ENCODE measurements at places on chromosomes 5 and 9.

DNA sequence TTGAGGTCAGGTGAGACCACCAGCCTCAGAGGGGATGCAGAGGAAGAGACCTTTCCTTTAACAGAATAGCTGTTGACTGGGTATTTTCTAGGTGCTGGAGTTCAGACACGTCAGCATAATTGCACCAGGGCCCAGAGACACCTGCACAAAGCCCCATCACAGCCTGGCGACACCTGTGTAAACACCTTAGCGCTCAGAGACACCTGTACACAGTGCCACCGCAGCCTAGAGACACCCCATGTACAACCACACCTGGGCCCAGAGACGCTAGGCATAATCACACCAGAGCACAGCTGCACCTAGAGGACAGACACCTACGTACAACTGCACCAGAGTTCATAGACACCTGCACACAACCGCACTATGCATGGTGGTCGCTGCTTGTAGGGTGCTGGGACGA is 1.0 kb downstream of the TRIP13 start:
- no peak for DNase-seq

DNA sequence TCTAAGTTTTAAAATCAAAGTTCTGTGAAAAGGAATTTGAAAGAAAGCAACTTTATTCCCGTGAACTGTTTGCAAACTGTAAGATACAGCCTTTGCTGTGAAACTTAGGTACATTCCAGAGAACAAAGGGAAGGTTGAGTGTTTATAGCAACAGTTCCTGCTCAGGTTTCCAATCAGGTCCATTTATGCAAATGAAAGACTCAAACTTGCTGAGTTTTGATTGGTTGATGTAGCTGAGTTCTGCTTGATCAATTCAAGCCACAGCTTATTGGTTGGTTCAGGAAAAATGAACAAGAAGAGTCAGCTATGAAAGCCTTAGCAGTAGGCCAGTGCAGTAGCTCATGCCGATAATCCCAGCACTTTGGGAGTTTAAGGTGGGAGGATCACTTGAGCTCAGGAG is 37.9 kb downstream of the SLC27A6 start:
- no peak for DNase-seq

GRCh38 chr5:130151239-130151638 is 247.0 kb downstream of the CHSY3 start:
- DNase-seq = no peak

GRCh38 chr9:3810231-3810630 is 284.4 kb upstream of the RFX3 start:
- no peak for DNase-seq

- DNase-seq = no peak
Observed at GRCh38 chr9:20507431-20507830, 114.9 kb downstream of the MLLT3 start.

- no peak for DNase-seq
Observed at GRCh38 chr5:44402084-44402483, 12.9 kb upstream of the FGF10 start.

DNA sequence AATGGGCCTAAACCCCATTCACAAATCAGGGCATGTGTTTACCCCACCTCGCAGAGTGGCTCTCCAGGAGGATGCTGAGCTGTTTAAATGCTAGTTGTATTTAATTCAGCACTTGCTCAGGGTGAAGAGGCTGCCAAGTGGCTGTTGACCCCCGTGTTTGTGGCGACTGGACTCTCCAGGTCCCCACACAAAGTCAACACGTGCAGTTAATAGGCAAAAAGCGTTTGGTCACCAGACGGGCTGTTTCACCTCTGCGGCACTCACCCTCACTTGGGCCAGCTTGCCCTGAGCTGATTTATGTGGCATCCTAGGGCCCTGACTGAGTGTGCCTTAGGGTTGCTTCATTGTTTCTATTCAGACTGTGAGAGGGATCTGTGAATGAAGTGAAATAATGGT is 152.3 kb downstream of the GAS1 start:
- no peak for DNase-seq

DNA sequence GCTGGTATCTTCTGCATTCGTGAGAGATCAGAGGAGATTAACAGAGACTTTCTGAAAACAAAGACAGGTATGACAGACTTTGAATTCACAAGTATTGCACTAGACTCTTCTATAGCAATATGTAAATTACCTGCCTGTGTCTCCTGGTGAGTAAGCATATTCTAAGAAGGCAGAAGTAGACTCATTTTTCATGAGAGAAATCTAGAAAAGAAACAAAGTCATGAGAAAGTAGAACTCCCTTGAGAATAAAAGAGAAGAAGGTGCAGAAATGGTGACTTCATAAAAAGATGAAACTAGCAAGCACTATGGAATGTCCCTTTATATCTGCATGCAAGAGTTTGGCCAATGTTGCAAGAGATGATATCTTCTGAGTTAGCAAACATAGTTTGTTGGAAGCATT is 419.8 kb downstream of the DMRT2 start:
- DNase-seq = no peak

DNA sequence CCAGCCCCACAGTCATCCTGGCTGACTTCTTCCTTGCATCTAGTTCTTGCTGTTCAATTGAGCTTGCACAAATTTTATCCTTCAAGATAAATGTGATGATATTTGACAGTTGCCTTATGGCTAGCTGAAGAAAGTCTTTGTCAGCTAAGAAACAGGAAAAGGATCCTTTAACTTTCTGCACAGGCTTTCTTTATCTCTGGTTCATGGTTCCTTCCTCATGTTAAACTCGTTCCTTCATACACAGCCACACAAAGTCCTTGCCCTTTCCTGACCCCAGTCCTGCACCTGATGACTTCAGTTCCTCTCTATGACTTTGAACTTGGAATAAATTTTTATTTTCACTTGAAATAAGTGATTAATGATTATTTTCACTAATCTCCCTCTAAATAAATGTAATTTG is 132.5 kb upstream of the PRSS3 start:
- DNase-seq = no peak

- DNase-seq = peak; percentile 5
Observed at GRCh38 chr5:141757402-141757801, 75.4 kb upstream of the ARAP3 start.

DNA sequence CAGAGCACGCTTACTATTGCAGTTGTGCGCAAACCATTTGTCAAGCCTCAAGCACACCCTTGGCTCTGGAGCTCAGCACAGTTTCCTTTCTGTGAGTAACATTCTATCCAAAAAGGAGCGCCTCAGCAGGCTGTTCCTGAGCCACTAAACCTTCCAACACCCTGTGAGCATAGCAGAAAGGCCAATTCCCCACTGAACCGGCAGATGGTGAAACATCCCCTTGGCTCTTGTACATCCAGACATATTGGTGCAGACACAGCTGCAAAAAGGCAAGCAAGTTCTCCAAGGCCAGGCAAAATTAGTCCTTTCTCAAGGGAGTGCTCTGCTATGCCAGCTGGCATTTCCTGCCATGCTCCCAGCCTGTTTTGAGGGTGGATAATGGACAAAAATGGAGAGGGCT is 44.1 kb upstream of the CEMIP2 start:
- DNase-seq = no peak

GRCh38 chr5:137856916-137857862 is 10.5 kb upstream of the MYOT start:
- no peak for DNase-seq

- no peak for DNase-seq
Observed at GRCh38 chr5:149766460-149767280, 36.6 kb downstream of the PPARGC1B start.

GRCh38 chr5:36607114-36607571 is 737 bp downstream of the SLC1A3 start:
- DNase-seq = no peak

DNA sequence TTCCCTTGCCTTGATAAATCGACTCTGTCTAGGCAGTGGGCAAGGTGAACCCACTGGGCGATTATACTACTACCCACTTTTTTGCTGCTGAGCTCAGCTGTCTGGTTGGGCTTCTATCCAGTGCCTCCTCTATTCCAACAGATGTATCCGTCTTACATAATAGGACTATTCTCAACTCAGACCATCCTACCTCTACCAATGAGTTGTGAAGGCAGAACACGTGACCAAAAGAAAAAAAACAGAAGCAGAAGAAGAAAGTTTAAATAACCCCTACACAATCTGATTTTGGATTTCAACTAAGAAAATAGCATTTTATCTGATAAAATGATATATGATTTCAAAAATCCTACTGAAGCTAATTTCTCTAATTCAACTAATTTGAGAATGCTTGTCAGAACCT is 16.2 kb upstream of the SHOC1 start:
- DNase-seq = no peak

- no peak for DNase-seq
Observed at GRCh38 chr9:81772144-81772543, 82.8 kb upstream of the TLE1 start.

DNA sequence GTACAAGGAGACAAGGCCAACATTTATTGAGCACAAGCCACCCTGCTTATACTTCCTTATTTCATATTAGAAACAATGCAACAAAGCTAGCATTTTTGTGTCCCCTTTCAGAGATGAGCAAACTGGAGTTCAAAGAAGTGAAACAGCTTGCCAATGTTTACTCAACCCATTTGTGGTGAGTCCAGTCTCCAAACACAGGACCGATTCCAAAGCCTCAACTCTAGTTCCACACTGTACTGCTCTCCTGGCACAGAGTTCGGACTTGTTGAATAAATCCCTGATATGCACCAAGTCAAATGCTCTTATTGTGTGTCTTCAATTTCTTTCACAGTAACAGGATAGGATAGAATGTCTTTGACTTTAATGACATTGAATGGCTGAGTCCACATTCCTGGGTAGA is 604.8 kb upstream of the BRINP1 start:
- DNase-seq = no peak

- no peak for DNase-seq
Observed at GRCh38 chr5:142892021-142892420, 121.8 kb downstream of the ARHGAP26 start.

GRCh38 chr9:15400281-15400941 is 22.3 kb upstream of the SNAPC3 start:
- no peak for DNase-seq

DNA sequence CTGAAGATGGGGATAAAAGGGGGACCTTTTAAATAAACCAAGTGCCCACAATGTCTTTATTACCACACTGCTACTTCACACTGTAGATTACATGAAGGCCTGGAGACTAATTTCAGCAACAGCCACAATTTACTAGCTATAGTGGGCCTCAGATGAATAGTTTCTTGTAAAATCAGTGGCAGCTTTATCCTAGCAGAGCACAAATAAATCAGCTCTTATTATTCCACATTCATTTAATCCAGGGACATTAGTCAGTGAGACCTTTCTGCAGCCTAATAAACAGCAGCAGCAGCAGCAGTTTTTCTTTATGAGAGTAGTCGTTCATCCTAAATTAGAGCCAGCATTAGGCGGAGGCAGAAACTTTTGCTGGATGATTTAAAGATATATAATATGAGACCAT is 542.3 kb downstream of the PSAT1 start:
- no peak for DNase-seq

GRCh38 chr5:151625285-151625684 is 34.2 kb upstream of the FAT2 start:
- no peak for DNase-seq

GRCh38 chr5:151062405-151063141 is 18.3 kb downstream of the TNIP1 start:
- no peak for DNase-seq

DNA sequence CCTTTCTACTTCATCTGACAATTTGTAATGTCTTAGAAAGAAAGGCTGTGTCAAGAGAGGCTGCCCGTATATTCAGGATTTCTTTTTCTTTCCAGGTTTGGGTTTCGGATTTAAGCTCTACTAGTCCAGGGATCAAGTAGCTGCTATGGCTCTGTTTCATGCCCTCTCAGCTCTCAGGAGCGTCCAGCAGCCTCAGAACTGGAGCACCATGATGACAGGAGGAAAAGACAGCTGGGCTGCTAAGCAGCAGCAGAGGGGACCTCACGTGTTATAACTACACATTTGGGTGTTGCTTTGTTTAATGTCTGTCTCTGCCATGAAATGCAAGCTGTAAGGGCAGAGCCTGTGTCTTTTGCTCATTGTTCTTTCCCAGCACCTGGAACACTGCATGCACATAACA is 28.5 kb downstream of the TBC1D2 start:
- DNase-seq = no peak

DNA sequence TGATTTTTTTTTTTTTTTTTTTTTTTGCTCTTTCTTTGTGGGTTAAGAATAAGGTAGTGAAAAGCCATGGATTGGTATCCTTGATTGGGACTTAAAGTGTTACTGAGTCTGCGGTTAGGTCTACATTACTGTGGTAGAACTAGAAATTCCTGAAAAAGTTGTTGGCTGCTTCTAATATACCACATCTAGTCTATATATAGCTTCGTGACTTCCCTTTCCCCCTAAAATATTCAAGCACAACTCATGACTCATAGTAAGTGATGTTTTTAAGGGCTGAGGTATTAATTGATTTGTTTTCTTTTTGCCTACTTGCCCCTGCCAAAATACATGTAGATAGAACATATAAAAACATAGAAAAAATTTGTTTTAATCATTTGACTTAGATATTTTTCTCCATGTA is 247.6 kb downstream of the TMEM232 start:
- no peak for DNase-seq
